Stimulated activated CD4-positive, alpha-beta T cell treated with anti-CD3 and anti-CD28 coated beads, Interleukin-12 subunit alpha, Interleukin-12 subunit beta, amount 100 ng/mL, for 24 hours (primary cell): ENCODE measurements at places on chromosomes 4 and X.

DNA sequence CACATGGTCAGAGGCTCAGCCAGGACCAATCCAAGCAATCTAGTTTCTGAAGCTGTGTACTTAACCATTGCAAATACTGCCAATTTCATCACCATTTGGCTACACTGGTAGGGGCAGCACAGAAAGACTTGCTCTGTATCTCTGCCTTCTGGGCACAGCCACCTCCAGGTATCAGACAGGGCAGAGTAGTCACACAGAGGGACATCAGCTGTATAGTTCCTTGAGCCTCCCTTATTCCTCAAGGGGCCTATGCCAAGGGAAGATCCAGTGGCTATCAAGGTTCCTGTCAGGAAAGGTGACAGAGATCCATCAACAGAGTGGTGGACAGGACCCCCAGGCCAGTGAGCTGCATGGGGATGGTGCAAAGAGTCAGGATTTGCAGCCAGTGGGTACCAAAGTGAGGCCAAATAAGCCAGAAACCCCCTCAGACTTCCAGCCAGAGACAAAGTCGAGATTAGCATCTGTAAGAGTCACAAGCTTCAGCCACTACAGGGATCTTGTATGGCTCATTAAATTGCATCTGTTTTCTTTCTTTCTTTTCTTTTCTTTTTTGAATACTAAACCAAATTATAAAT, 381.6 kb upstream of the CPEB2 start:
- DNase-seq: no peak

GRCh38 chrX:121903961-121904360, 856.6 kb downstream of the GLUD2 start:
- DNase-seq: no peak

DNA sequence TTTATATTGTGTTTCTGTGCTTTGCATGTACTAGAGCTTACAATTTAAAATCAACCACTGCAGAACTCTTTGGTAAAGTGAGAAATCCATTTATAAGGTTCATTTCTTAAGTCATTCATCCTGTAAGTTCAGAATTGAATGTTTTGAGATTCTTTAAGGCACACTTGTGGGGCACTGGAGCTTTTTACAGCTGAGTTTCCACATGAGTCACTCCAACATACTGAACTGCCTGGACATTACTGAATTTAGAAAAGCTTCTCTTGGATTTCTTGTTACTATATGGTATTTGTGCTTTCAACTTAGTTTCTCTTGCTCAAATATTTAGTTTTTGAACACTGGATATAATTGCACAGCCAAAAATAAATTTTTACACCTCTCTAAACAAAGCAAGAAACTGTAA, 226.3 kb downstream of the PACRGL start:
- no peak for DNase-seq

DNA sequence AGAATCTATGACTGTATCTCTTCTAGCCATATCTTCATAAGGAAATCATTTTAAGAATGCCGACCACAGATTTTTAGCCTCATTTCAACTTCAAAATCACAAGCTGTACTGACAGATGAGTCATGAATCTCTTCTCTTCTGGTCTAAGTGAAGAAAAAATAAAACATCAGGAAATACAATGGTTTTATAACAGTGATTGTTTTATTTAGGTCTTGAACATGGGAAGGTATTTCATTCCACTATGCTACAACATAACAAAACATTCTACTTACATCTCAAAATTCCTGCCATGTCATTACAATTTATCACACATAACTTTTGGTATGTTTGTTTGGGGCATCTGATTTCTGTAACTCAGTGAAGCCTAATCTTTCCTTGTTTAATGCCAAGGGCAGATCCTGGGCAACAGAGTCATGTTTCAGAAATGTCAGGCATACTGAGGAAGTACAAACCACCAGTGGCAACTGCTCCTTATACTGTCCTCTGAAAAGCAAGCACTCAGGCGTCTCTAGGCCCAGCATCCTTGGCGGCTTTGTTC, 325.0 kb downstream of the PDHA2 start:
- DNase-seq: no peak

- no peak for DNase-seq
Measured at GRCh38 chr4:138393886-138394610, 151.9 kb upstream of the SLC7A11 start.

GRCh38 chr4:37381040-37381668, 136.6 kb downstream of the NWD2 start:
- no peak for DNase-seq

DNA sequence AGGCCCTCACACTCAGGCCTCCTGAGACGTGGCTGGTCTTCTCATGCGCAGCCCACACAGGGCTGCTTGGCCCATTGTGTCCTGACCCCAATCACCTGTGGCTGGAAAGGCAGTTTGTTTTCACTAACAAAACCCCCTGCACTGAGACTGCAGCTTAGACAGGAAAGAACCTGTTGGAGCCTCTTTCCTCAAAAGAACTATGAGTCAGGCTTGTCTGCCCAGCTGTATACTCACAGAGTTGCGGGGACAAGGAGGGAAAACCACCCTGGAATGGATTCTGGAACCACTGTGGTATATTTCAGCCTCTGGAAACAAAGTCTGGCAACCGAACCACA, 5.2 kb upstream of the TMEM156 start:
- no peak for DNase-seq

DNA sequence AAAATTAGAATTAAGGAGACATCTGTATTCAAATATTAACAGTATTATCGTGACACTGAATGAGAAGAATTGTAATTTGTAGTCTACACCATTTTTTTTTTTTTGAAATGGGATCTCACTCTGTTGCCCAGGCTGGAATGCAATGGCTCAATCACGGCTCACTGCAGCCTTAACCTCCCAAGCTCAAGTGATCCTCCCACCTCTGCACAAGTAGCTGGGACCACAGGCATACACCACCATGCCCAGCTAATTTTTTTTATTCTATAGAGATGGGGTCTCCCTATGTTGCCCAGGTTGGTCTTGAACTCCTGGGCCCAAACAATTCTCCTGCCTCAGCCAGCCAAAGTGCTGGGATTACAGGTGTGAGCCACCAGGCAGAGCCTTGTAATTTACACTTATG, 24.8 kb downstream of the ELF2 start:
- DNase-seq: no peak

- DNase-seq: no peak
Measured at GRCh38 chr4:153494562-153494961, 28.4 kb downstream of the TMEM131L start.

DNA sequence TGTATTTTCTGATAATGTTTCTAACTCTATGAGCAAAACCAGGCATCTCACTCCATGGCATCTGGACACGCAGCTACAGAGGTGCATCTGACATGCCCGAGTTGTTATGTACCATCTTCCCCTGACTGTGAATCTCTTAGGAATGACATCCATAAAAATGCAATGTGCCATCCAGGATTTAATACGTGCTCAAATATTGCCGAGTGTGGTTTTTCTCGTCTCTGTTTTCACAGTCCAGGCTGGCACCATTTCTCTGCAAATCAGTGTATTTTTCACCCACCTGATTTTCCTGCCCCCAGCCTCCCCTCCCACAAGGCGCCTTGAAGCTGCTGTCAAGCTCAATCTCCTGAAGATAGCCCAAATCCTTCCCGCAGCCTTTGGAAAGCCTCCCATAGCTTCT, 154.6 kb downstream of the DHRSX start:
- DNase-seq: no peak

DNA sequence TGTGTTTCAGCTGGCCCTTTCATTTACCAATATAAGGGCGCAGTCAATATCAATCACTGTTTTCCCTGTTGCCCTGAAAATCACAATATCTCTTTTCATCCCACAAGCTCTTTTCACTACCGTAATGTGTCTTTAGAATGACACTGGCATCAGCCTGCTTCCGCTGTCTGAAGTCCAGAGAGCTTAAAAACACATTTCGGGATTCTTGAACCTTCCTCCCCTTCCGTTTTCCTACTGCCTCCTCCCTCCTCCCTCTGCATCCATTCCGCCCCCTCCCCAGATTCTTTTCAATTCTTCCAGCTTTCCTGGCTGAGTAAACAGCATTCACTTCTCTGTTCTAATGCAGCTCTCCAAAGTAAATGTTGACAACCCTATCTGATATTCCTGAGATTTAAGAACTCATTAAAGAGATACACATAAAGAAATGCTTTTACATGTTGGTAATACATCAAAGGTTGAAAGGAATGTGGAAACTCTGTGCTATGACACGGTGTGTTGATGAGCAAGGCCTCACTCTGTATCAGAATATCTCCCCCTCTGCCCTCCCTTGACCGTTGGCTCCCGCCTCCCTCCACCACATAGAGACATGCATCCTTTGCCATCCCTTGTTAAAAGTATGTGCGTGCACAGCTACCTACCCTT, 83.5 kb upstream of the SPRY1 start:
- DNase-seq: no peak

GRCh38 chr4:81650606-81651242, 179.0 kb upstream of the RASGEF1B start:
- DNase-seq: no peak

- DNase-seq: no peak
Measured at GRCh38 chr4:76546759-76547742, 112.0 kb downstream of the SHROOM3 start.

DNA sequence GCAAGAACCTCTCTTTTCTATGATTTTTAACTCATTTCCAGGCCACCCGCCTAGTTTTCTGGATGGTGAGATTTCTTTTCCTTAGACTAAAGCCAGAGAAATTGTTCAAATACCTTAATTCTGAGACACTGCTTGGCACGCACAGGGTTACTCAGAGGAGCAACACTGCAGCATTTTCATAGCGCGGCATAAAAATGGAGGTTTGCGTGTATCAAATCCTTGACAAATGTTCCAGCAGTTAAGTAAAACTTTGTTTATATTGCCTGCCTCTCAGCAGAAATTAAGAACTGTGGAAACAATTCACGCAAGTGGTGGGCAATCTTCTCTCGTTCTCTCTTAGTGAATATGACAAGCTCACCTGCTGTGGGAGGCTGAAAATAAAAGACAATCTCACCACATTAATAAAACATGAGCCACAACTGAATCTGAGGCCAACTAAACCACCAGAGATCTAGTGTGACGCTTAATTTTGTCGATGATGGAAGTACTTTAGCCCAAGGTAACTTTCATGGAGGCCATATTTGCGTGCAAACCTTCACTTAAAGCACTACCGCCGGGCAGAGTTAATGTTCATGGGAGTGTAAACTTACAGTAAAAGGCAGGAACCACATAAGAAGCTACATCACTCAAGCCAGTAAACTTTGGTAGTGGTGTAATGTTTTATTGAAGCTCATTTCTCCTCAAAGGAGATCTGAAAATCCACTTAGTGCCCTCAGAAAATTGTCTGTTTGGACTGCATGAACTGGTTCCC, 894.8 kb upstream of the EPHA5 start:
- no peak for DNase-seq

GRCh38 chr4:850323-850945, 24.5 kb upstream of the CPLX1 start:
- no peak for DNase-seq

DNA sequence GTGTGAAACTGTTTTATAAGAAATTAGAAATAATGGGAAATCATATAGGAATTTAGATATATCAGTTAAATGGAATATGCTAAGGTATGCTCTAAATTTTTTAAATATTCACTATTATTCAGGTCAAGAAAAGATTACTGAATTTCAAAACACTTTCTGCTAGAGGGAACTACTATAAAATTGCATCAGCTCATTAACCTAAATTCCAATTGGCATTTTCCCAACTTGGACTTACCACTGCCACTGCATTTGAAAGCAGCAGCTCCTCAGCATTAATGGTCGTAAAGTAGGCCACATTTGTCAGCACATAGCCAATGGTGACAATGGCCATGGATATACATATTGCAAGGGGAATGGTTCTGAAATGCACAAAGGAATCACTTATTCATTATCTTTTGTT, 57.3 kb downstream of the SLC7A11 start:
- DNase-seq: no peak
